CD8-positive, alpha-beta memory T cell (primary cell): ENCODE measurements at places on chromosomes 1 and 21.

DNA sequence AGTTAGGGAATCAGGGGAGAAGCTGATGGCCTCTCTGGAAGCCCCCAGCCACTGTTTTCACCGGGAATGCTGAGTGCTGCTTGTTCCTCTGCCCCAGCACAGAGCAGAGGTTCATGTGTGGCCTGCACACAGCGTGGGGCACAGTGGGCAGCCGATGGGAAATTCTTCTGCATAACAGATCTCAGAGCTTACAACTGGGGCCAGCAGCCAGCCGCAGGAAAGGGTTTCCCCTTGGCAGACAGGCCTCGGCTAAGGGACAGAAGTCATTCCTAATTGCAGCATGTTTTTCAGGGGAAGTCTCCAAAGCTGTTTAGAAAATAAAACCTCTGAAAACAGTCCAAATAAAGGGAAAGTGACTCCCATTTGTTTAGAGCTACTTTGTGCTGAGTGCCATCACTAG, 22.6 kb downstream of the HMGB4 start:
- no peak overlapping the region for H3K27ac ChIP-seq
- H3K36me3 ChIP-seq = no peaks in the 10 kb centered on the region
- DNase-seq = no peak
- H3K4me1 ChIP-seq = no peaks in the 10 kb centered on the region
- no peak overlapping the region for H3K4me3 ChIP-seq
- no peaks in the 10 kb centered on the region for H3K27me3 ChIP-seq

DNA sequence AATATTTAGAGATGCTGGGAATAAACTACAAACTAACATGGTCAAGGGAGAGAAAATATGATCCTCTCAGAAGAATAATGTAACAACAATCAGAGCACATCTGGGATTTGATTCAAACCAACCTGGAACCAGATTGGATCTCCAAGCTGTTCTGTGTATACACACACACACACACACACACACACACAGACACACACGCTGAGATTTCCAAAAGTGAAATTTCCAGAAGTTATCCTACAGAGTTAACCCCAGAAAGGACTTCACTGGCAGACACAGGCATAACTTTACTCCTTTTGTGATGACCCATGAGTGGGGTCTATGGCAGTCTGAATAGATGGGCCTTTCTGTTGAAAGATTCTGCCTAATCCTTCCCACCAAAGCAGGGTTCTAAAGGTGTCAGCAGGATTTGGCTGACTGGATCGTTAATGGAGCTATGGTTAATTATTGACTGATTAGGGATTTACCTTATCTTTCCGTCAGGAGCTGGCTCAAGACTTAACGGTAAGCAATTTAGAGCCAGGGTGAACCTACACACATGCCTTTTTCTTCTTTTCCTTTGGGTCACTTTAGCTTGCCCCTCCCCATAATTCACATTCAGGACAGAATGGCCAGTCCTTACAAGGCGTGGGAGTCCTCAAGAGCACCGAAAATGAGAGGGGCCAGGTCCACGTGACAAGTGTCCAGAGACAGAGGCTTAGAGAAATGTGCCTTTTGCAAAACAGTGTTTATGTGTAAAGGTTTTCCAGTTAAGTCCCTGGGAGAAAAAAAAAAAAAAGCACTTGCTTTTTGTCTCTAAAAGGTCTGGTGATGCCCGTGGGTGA, 10.9 kb upstream of the PROX1 start:
- no peak overlapping the region for H3K27ac ChIP-seq
- DNase-seq = no peak
- H3K27me3 ChIP-seq = peaks cover 25% of the 10 kb centered on the region
- H3K4me3 ChIP-seq = no peak overlapping the region

DNA sequence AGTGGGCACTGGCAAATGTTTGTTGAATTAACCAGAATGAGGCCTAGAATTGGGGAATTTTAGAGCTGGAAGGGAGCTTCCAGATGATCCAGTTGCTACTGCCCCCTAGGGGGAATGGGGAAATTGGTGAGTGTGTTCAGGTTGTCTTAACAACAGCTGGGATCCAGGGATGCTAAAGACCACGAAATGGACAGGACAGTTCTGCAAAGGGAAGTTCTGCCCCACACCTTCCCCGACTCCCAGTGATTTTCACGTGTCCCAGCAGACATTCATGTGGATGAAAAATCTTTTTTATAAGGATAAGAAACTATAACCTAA, 33.9 kb downstream of the TRIM62 start:
- no peaks in the 10 kb centered on the region for H3K4me1 ChIP-seq
- no peak overlapping the region for H3K27ac ChIP-seq
- no peak for DNase-seq
- H3K36me3 ChIP-seq = peaks cover 8% of the 10 kb centered on the region

GRCh38 chr1:42684139-42684538, 1.9 kb downstream of the YBX1 start:
- H3K27ac ChIP-seq = peak overlapping the region; percentile 73
- peaks cover 69% of the 10 kb centered on the region for H3K4me1 ChIP-seq
- DNase-seq = no peak
- peak overlapping the region; percentile 60 for H3K4me3 ChIP-seq
- no peaks in the 10 kb centered on the region for H3K27me3 ChIP-seq
- no peaks in the 10 kb centered on the region for H3K36me3 ChIP-seq
